ENCODE measurements at places on chromosomes 3 and 15.

DNA sequence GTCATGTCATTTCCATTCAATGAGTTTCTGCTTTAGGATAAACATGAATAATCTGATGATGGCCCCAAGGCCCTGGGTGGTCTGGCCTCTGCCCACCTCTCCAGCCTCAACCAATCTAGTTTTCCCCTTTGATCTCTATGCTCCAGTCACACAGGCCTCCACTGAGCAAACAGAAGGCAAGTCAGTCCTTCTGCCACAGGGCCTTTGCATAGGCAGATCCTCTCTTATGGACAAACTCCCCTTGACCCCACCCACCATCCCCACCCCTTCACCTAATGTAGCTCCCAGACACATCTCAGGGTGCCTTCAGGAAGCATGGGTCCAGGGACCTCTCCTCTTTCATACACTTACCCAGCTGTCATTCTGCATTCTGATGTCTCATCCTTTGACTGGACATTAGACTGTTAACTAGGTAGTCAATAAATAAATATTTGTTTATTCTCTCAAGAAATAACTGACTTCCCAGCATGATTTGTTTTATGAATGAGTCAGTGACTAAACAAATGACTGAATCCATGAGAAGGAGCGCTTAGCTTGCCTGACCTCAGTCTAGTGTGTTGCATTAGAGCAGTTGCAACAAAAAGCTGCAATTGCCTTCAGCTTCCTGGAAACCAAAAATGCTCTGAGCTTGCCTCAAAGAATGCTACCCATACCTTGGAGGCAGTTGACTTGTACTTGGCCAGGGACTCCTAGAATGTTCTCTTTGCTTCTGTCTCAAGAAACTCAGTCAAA, 386.6 kb upstream of the WNT5A start:
- no peak for DNase-seq

- DNase-seq = no peak
These were observed 25.0 kb downstream of the SRGAP3 start for GRCh38 chr3:9224490-9224889.

DNA sequence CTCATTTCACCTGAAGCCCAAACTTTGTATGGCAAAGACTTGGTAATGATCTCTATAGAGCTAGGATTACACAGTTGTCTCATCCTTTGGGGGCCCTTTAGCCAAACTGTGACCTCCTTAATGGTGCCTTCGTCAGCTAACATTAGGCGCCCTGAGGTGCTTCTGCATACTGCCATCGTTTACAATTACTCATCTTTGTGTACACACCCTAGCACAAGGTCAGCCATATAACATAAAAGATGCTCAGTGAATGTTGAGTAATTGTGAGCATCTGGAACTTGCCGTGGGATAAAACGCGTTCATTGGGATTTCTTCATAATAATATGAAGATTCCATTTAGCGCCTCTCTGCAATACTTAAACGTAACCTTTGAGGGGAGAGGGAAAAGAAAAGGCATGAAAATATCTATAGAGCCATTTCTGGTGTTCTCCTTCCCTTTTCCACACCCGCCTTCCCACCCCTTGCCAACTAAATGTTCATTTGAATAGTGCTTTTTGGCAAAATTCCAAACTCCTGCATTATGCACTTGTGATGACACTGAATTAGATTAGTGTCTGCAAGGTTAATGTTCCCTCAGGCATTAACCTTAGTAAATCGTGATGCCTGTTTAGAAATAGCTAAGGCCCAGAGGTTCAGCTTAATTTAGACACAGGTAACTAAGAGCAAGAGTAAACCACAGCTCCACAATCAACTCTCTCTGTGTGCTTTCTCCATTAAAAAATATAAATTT, 990 bp upstream of the ZNF148 start:
- no peak for DNase-seq

DNA sequence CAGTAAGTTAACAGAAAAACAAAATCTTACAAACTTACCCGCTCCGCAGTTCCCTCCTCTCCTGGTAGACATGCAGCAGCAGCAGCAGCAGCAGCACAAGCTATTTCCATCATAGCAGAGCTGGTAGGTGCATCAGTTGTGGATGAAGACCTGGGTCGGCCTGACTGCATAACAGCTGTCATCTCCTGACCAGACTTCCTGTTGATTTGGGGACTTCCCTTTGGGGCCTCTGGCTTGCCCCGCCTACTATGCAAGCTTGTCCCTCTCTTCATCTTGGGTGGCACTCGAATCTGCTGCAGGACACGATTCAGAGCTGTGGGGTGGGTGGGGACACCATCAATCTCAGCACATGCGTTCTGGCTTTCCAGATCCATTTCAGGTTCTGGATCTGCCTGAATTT, 65.7 kb downstream of the TMCC1 start:
- peak; percentile 9 for DNase-seq

DNA sequence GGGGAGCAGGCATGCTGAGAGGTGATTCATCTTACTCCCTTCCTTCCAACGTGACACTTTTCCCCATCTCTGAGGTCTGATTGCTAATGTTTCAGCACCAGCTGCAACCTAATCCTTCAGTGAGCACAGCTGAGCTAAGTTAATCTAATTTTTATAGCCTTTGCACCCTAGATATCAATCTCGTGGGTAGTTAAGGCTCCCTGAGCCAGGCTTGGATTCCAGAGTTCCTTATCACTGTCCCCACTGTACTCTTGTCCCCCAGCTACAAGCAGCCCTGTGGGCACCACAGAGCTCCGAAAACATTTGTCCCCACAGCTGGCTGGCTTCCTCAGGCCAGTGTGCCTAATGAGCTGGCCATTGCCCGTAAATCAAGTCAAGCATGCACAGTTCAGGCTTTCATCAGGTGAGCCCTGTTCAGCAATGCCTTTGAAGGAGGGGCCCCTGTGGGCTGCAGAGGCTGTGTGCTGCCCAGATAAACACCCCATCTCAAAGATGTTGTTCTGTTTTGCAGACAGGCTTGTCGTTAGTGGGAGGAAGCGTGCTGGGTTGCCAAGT, 376.9 kb upstream of the RASGRP1 start:
- no peak for DNase-seq

DNA sequence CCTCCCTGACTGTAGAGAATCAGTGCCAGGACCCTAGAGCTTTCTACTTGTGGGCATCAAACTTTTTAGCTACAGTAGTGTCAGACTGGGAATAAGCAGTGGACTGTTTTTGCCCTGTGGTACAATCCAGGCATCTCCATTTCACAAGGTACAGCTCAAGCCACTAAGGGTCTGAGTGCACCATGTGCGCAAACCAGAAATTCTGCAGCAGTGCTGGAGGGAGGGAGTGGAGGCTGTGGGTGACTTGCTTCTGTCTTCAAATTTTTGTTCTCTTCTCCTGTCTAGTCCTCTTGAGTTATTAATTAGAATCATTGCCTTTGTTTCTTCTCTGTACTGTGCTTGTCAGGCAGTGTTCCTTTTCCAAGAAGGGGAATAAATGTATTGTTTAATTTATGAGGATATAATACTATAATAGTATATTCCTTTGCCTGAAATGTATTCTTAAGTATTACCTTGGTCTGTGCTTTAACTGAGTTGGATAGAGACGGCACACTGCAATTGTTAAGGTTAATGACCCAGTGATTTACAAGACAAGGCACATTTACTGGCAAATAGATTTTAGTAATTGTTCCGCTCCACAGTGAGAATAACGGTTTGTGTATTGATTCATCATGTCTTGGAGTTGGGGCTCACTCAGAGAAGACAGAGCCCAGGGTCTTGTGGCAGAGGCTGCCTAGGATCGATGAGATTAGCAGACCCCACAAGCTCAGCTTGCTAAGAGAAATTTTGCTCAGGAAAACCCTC, 390.6 kb upstream of the CFAP20DC start:
- DNase-seq = no peak
